Cortex of kidney (tissue), 1 donor: ENCODE measurements at places on chromosomes 1 and 21.

DNA sequence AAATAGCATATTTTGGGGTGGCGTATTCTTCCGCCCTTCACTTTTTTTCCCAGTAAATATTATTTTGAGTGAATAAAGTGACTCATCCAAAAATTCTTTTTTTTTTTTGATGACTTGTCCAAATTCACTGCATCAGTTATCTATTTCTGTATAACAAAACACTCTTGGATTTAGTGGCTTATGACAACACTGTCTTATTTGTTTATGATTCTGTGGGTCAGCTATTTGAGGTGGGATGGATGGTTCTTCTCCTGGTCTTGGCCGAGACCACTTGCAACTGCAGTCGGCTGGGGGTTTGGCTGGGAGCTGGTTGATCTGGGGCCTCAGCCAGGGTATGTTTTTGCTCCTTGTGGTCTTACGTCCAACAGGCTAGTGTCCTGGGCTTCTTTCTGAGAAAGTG is 39.9 kb upstream of the SRSF10 start:
- DNase-seq, result no peak

DNA sequence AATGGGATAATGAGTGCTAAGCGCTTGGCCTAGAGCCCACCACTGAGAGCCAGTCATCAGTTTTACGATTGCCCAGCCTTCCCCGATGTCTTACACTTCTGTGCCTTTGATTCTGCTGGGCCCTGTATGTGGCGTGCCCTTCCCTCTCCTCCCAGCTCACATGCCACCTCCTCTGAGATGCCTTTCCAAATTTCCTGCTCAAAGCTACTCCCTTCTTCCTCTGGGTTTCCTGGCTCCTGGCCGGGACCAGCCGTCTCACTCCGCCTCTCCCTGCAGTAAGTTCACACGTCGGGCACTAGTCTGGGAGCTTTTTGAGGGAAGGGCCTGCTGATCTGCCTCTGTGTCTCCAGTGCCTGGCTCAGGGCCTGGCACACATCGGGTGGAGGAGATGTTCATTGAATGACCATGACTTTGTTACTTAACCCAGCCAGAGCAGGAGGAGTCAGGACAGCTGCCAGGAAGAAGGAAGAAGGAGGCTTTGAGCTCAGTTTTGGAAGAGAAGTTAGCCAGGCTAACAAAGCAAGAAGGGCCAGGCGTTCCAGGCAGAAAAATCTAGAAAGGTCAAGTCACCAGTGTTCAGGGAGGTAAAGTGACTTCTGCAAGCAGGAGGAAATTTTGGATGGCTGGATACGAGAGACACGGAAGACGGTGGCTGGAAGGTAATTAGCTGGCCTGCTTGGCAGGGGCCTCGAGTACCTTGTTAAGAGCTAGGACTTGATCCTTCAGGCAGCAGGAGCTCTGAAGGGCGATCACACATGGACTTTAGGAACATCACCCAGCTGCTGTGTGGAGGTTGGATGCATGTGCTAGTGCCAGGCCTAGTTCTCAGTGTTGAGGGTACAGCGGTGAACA is 63.6 kb downstream of the EPHB2 start:
- no peak for DNase-seq

DNA sequence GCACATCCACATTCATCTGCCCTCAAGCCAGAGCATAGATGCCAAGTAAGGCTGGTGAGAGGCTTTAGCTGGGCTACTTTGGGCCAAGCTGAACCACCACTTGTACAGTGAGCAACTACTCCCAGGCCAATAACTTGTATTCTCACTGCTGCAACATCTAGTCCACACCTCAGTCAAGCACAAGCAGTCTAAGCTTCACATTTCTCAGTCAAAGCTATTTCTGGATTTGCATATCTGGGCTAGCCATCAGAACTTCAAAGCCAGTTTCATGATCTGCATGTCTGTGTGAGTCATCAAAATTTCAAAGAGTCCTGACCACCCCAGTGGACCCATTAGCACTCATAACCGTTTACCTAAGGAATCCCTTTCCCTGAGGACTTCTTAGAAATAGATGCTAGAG is 77.7 kb upstream of the DIRAS3 start:
- no peak for DNase-seq

- DNase-seq, result no peak
These were observed 9.8 kb downstream of the RAP1GAP start for GRCh38 chr1:21659099-21659923.

- DNase-seq, result no peak
These were observed 36.5 kb downstream of the PTPN14 start for GRCh38 chr1:214514819-214515383.

GRCh38 chr1:41662765-41663437 is 178.4 kb upstream of the EDN2 start:
- DNase-seq, result no peak

GRCh38 chr1:167825419-167826079 is 88.4 kb downstream of the ADCY10 start:
- DNase-seq, result no peak

- no peak for DNase-seq
These were observed 9.0 kb upstream of the PLCH2 start for GRCh38 chr1:2466958-2467554.

DNA sequence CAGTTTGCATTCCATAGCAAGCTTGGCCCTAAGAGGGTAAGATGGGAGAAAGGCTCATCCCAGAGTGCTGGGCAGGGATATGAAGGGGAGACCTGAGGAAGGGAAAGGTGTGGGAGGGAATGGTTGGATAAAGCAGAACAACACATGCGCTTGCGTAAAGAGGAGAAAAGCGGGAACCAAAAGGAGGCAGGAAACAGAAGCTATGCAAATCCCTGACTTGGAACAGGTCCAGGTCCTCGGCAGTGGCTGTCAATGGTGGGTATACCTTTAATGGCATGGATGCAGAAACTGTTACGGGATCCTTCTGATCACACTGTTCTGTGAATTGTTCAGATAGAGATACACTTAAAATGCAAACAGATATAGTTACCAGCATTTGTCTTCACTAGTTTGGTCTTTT is 455.6 kb downstream of the SIPA1L2 start:
- DNase-seq, result no peak

GRCh38 chr1:229756666-229757065 is 130.6 kb downstream of the URB2 start:
- no peak for DNase-seq

GRCh38 chr1:108560189-108560873 is 431 bp downstream of the EEIG2 start:
- DNase-seq, result no peak

DNA sequence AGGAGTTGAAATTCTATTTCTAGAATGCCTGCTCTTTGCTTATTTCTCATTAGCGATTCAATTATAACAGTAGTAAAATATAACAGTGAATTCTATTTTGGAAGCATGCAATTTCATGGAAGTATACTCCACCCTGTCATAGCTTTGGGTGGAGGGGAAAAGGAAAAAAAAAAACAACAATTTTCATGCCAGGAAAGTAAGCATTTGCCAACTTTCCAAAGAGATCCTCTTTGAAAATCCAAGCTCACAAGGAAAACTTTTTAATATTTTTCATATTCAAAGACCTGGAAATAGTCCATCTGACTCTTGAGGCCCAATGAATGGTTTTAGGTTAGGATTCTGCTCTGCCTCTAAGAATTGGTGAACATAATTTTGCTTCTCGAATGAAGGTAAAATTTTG is 134.5 kb downstream of the PTPN14 start:
- no peak for DNase-seq

- DNase-seq, result no peak
These were observed 37.1 kb downstream of the PIK3CD start for GRCh38 chr1:9688599-9688998.

DNA sequence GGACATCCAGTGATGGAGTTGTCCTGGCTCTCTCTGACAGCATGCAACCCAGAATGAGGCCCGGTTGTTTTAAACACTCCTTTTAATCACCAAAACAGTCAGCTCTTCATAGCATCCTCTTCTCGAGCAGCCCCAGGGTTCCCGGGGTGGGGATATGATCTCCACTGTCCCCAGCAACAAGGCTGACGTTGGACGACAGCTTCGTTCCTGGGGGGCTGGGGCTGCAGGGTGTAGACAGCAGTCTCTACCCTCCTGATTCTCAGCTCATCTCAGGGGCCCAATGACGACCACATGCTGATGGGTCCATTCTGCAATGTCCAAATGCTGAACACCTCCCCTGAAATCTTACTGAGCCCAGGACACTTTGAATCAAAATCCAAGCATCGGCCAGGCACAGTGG is 27.0 kb downstream of the TRIM11 start:
- DNase-seq, result no peak

DNA sequence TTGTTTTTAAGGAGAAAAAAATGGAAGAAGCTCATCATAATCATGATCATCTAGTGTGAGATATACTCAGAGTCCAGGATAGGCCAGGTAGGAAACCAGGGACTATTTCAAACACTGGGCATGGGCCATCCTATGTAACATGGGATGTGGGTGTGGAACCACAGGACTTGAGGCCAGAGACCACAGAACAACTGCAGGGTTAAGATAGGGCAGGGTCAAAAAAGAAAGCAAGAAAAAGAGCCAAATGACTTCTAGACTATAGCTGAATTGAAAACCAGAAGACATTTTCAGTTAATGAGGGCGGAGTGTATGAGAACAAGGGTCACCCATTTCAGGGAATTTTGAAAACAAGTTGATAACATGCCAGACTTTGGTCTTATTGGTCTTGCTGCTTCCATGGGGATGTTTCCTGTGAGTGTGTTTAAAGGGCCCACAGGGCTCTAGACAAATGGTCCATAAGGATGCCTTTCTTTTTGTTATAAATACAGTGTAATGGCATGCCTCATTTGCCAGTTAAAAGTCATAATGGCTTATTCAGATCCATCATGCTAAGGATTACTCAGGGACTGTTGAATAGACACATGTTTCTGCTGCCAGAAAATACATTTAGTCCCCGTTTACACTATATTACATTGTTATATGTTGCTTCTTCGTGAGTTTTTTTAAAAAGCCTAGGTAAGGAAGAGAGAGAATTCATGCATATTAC is 182.0 kb upstream of the C21orf91 start:
- DNase-seq, result no peak

- DNase-seq, result no peak
These were observed 129.9 kb downstream of the ZNF281 start for GRCh38 chr1:200279810-200280411.

- DNase-seq, result no peak
These were observed 4.0 kb downstream of the CFAP45 start for GRCh38 chr1:159895836-159896545.

GRCh38 chr1:1461721-1462317 is 9.7 kb upstream of the ATAD3B start:
- DNase-seq, result no peak

- no peak for DNase-seq
These were observed 15.2 kb downstream of the KIF1B start for GRCh38 chr1:10225573-10225972.

- no peak for DNase-seq
These were observed 106.0 kb upstream of the FAM78B start for GRCh38 chr1:166272851-166273250.

DNA sequence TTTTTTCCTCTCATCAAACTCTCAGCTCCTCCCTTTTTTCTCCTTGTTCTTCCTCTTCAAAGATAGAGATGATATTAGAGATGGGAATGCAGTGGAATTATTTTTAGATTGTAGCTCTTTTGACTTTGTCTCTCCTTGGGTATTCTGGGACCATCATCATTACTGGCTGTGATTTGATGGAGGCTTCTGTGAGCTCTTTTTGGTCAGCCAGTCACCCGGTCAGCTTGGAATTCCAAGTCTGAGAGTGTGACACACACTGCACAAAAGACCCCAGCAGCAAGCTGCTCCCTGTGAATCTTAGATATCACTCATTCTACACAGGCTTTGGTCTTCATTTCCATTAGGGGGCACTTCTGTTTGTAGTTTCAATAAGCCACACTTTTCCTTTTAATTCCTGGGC is 51.6 kb upstream of the NEK7 start:
- no peak for DNase-seq

- DNase-seq, result no peak
These were observed 167.9 kb upstream of the C8B start for GRCh38 chr1:57133686-57134085.

- DNase-seq, result no peak
These were observed 31.9 kb downstream of the GLUL start for GRCh38 chr1:182359645-182360044.

DNA sequence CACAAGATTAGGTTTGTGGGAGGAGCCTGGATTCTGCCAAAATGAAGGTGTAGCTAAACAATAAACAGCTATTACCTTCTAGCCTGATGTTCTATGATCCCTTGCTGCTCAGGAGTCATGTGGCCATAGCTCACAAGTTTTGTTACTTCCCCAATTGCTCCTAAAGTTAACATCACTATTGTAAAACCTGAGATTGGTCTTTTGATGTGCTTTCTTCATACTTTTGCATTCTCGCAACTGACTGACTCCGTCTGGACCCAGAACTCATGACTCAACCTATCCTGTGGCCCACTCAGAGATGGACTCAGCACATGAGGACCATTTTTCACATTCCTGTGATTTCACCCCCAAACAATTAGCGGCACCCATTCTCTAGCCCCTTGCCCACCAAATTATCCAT is 69.1 kb downstream of the PTGS2 start:
- DNase-seq, result no peak

- DNase-seq, result no peak
These were observed 30.8 kb downstream of the CAPZB start for GRCh38 chr1:19454265-19455146.

DNA sequence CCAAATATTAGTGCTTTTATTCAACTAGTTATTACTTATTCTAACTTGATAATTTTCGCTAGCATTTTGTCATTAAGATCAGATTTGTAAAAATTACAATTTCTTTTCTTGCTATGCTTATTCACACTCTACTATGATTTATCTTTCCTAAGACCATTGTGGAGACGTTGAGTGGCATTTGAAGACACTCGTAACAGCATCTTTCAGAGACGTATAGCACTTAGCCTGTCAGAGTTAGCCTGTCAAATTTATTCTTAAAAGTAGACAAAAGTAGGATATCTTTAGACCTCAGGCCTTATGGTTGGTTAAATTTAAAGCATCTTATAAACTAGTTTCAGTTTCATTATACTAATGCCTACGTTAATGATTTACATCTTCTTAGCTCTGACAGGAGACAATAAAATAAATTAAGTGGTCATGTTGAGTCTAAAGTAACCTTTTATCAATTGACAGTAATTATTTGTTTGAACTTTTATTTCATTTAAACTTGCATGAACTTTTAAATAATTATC is 1410.1 kb downstream of the MRPL39 start:
- DNase-seq, result no peak

DNA sequence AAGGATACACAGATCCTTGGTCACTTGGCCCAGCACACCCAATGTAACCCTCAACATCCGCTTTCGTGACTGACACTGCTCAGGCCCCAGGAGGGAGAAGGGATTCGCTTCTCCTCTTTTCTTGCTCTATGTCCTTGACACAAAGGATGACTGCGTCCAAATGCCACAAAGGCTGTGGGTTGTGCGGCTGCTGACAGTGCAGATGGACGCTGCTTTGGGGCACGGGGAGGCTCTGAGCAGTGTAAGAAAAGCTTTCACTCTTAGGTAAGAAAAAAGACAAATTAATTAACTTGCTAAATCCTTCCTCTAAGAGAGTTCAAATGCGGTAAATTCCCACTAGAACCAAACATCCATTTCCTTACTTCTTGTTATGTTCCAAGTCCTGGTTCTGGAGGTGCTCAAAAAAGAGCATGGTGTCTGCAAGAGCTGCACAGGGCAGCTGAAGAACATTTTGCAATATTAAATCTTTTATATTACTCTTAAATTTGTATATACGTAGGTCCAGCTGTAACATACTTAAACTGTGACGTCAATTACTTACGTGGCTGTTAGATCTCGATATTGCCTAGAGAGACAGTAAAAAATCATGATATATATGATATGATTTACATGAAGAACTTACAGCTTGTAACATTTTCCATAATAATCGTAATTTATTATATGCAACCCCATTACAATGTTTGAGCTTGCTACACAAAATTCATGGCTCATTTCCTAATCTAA is 19.4 kb upstream of the EPHB2 start:
- no peak for DNase-seq

- no peak for DNase-seq
These were observed 38.8 kb downstream of the CASQ2 start for GRCh38 chr1:115729756-115730155.
